Effector CD8-positive, alpha-beta T cell (primary cell): ENCODE measurements at places on chromosomes 2 and 18.

GRCh38 chr18:42784632-42785031, 330.9 kb downstream of the RIT2 start:
- no peak for DNase-seq

GRCh38 chr18:3255611-3256165, 6.2 kb upstream of the MYL12B start:
- no peak for DNase-seq

GRCh38 chr2:237208373-237209260, 122.9 kb downstream of the COPS8 start:
- no peak for DNase-seq

DNA sequence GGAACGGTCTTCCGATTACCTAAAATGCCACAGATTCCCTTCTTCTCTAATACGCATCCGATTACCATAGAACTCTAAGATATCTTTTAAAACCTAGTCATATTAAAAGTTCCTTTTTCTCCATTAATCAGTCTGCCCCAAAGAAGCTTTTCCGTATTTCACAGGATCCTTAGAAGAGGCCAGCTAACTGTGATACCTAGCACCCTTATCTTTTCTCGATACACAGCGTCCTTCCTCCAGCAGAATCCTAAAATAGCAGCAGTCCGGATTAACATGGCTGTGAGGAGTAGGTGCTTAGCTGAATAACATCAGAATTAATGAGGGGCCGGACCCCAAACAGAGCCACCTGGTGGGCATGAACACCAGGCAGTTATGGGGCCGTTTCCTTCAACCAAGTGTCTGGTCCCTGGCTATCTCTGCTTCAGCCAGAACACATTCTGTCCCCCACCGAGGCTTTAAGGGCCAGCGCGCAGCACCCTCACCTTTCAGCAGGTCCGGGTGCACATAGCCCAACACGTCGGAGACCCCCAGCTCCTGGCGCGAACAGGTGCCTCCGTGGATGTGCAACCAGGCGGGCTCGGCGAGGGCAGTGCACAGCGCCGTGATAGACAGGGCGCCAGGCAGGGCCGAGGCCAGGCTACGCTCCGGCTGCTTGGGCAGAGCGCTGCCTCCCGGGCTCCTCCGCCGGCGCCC, 995 bp downstream of the TMEM127 start:
- peak; percentile 20 for DNase-seq

DNA sequence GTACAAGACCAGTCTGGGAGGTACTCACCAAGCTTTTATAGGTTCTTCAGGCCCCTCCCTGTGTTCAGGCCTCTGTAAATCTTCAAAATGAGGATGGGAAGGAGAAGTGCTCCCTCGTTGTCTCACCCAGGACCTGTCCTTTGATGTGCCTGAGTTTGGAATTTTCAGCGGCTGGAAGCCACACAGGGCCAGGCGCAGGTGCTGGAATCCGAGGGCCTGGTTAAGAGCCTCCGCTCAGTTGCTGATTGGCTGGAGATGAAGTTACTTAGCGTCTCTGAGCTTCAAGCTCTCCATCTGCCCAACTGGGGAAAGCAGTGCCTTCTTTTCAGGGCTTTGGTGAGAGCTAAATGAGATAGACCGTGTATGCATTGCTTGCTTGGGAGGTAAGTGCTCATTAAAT, 30.0 kb downstream of the HJURP start:
- DNase-seq = no peak

DNA sequence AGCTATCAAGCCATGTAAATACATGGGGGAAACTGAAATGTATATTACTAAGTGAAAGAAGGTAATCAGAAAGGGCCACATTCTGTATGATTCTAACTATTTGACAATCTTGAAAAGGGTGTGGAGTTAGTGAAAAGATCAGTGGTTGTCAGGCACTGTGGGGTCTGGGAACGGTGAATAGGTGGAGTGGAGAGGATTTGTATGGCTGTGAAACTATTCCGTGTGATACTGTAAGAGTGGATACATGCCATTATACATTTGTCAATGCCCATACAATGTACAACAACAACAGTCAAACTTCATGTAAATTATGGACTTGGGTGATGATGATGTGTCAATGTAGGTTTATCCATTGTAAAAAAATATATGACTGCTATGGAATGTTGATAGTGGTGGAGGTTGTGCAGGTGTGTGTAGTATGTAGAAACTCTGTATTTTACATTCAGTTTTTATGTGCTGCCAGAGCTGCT, 1116.2 kb downstream of the SUCLG1 start:
- no peak for DNase-seq

- no peak for DNase-seq
These were observed 66.2 kb upstream of the LCLAT1 start for GRCh38 chr2:30380824-30381223.

GRCh38 chr2:128024816-128025215, 3.0 kb downstream of the SAP130 start:
- DNase-seq = no peak

DNA sequence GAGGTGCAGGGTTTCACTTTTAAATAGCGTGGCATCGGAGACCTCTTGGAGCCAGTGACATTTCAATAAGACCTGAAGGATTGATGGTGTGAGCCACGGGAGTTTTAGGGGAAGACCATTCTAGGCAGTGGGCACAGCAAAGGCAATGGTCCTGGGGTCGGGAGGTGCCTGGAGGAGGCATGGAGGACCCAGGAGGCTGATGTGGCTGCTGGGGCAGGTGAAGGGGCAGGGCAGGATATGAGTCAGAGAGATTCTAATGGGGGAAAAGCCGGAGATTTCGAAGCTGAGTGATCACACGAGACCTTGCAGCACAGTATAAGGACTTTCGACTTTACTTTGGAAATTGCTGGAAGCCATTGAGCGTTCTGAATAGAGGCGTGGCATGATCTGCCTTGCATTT, 79.6 kb upstream of the KCNE4 start:
- no peak for DNase-seq

- DNase-seq = no peak
These were observed 311.7 kb upstream of the PKDCC start for GRCh38 chr2:41736105-41736567.

DNA sequence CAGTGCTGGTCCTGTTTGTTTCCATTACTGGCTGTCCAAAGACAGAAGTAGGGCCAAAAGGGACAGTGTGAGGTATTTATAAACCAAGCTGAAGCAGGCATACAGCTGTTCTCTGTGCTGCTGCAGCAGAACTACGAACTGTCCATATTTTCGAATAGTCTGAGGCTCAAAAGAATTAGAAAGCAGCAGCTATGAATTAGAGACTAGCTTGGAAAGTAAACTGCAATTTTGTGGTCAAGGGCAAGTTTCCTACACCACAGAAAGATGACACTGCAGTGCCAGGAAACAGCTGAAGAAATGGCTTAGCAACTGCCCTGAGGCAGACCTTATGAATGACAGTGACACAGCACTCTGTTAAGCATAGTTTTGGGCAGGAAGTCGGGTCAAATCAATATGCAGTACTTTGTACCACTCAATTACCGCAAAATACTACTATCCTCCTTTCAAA, 125.3 kb downstream of the TMEM131 start:
- DNase-seq = no peak

GRCh38 chr2:235347691-235348090, 146.2 kb upstream of the AGAP1 start:
- no peak for DNase-seq

- no peak for DNase-seq
These were observed 64.0 kb downstream of the RALBP1 start for GRCh38 chr18:9539283-9539682.

- DNase-seq = no peak
These were observed 215.0 kb downstream of the SUCLG1 start for GRCh38 chr2:84243788-84244733.

DNA sequence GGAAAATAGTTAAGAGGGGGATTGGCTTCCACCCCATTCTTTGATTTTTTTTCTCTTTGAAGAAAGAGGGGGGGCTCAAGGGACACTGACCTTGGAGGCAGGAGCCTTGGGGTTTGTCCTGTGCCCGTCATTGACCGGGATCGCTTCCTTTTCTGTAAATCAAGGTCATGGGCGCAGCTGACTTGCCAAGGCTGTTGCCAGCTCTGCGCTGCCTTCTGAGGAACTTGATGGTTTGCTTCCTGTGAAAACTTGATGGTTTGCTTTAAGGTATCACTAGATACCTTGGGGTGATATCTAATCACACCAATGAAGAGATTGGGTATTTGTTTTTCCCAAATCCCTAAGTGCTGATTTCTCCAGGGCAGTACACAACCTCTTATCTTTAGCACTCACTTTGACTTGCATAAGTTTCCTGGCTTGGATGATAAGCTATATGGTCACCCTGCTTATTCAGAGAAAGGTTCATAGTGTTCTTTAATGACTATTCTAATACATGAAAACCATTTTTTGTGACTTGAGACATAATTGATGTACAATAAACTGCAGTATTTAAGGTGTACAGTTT, 56.0 kb downstream of the DGKD start:
- DNase-seq = no peak

DNA sequence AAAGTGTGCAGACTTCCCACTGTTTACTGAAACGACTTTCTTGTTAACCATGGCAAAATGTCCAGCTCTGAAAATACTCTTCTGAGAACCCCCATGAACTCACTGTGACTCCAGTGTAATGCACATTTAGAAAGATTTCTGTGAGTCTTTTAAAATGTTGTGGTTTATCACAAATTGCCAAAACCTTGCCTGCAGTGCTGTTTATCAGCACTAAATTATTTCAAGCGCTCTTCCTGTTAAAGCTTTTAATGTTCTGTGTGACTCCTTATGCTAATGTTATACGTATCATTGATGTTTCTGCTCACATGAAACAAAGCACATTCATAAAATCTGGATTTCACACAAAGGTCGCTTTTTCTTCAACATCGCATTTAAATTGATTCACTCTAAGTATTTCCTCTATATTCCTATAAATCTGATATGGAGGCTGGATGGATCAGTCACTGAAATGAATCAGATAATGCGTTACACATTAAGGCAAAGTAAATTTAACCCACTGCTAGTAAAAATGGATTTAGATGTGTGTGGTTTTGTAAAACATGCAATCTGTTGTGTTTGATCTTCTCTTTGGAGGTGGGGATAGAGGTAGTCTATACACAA, 521.2 kb downstream of the NYAP2 start:
- no peak for DNase-seq

DNA sequence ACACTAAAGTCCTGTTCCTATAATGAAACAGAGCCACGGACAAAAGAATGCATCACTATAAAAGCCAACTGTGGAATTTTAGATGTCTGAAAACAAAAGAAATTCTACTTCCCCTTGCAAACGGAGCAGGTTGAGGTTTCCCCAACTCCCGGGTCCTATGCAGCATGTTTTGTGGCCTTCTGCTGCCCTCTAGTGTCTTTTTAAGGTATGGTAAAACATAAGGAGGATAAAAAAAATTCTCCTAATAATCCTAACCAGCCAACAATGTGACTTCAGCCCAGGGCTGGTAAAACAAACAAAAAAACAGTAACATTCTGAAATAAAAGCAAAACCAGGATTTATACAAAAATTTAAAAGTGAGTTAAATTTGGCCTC, 539.5 kb downstream of the NRXN1 start:
- no peak for DNase-seq

- no peak for DNase-seq
These were observed 118.0 kb downstream of the PLB1 start for GRCh38 chr2:28613633-28614501.
